Inflammatory macrophage (primary cell): ENCODE measurements at places on chromosomes 5 and 9.

- DNase-seq, result no peak
Measured at GRCh38 chr9:12719431-12719830, 26.2 kb downstream of the TYRP1 start.

- no peak for DNase-seq
Measured at GRCh38 chr9:129823542-129823934, 398 bp downstream of the TOR1A start.

DNA sequence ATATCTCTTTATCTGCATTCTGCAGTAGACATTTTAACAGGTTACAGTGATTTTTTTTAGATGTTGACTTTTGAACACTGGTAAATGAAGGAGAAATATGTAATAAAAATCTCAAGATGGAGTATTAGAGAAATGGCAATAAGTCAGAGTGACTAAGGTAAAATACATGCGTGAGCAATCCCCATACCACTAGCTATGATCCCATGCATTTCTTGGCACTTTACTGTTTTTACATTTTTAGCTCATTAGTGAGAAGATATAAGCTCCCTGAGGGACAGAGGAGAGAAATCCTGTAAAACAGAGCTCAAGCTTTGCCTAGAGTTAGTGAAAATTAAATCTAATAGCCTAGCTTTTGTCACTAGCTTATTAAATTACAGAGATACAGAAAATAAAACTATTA, 181.9 kb upstream of the TRPM3 start:
- no peak for DNase-seq

DNA sequence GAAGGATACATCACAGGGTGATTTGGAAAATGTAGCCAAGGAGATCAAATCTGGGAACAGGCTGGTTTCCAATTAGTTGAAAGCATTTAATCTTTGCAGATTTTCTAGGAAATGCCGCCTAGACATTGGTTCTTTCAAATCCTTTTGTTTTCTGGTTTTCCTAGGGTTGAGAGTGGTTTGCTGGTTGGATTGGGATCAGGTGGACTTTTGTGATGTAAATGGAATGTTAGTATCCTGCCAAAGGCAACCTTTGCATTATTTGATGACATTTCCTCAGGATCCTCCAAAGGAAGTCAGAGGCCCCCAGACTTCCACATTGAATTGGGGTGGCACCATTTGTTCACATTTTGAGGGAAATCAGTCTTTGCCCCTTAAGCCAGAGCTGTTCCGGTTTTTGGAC, 245.5 kb upstream of the RPS23 start:
- DNase-seq, result no peak
